ENCODE measurements at places on chromosomes 13 and 19.

- peak; percentile 46 for DNase-seq
Observed at GRCh38 chr13:41006978-41007743, 12.0 kb downstream of the ELF1 start.

GRCh38 chr19:1094655-1094977, 559 bp downstream of the POLR2E start:
- DNase-seq: no peak

GRCh38 chr13:52862358-52863206, 14.1 kb upstream of the PCDH8 start:
- DNase-seq: no peak

- DNase-seq: no peak
Observed at GRCh38 chr13:51738226-51738905, 65.6 kb downstream of the DHRS12 start.

GRCh38 chr13:74132776-74133656, 1.2 kb downstream of the KLF12 start:
- peak; percentile 21 for DNase-seq

GRCh38 chr13:45327253-45327955, 13.6 kb downstream of the TPT1 start:
- no peak for DNase-seq

DNA sequence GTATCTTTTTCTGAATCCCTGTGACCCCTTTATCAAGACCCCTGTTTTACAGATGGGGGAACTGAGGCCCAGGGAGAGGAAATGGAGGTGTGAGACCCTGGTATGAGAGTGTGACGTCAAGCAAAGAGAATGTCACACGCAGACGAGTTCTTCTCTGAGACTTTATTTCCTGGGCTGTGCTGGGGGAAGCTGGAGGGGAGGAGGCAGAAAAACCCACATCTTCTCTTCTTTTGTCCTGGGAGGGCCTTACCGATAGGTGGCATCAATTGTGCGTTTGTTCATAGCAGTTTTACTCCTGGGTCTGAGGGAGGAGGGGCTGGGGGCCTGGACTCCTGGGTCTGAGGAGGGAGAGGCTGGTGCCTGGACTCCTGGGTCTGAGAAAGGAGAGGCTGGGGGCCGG, 4.9 kb upstream of the KLK15 start:
- no peak for DNase-seq

DNA sequence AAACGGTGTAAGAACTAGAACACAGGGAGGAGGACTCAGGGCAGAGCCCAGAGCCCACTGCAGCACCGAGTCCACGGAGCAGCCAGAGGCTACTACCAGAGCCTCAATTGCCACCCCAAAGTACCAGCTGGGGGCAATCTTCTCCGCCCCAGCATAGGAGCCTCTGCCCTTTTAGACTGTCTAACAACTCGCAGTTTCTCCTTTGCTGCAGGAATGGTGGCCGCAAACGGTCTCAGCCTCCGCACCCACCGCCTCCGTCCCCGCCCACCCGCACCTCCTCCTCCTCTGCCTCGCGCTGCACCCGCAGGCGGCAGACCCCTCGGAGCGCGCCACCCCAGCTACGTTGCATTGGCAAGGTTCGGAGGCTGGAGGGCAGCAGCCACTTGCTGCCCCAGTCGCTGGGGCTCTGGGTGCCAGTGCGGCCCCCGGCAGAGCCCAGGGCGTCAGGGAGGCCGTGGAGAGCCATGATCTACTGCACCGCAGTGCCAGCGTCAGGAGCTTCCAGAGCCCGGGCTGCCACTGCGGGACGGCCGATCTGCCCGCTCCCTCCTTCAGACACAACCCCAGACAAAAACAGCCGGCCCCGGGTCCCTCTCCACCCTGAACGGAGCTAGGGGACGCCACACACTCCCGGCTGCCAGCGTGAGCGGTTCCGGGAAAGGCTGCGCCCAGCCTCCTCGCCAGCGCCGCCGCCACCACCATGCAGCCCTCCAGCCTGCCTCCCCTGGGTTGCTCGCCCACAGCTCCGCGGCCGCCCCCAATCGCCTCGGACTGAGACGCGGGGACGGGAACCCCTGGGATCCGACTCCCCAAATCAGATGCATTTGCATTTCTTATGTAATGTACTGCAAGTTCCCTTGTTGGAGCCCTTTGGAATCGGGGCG, 1.8 kb downstream of the FGF14 start:
- DNase-seq: peak; percentile 22

DNA sequence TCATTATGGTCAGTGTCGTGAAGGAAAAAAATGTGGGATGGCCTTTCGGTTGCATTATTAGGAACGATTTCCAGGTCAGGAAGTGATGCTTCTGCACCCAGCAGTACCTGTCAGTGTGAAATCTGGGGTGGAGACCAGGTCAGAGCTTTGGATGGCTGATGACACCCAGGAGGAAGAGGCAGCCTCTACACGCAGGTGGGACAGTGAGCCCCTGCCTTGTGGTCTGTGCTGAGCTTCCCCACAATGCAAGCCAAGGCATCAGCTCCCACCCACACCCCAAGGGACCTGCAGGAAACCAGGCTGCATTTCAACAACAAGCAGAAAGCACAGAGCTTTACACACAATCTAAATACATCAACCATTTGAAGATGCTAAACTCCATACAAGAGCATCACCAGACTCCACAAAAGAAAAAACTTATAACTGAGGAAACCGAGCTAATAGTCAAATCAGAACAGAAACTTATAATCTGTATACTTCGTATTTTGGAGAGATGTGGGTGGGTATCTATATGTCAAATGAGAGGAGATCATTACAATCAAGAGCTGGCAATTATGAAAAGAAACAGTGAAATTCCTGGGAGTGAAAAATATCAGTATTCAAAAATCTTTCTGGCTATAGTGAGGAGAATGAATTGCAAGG, 130.1 kb downstream of the ZDHHC20 start:
- DNase-seq: no peak

- DNase-seq: no peak
Observed at GRCh38 chr13:75399168-75399878, 82.6 kb downstream of the TBC1D4 start.

- DNase-seq: no peak
Observed at GRCh38 chr19:27894906-27895754, 1317.8 kb downstream of the UQCRFS1 start.

DNA sequence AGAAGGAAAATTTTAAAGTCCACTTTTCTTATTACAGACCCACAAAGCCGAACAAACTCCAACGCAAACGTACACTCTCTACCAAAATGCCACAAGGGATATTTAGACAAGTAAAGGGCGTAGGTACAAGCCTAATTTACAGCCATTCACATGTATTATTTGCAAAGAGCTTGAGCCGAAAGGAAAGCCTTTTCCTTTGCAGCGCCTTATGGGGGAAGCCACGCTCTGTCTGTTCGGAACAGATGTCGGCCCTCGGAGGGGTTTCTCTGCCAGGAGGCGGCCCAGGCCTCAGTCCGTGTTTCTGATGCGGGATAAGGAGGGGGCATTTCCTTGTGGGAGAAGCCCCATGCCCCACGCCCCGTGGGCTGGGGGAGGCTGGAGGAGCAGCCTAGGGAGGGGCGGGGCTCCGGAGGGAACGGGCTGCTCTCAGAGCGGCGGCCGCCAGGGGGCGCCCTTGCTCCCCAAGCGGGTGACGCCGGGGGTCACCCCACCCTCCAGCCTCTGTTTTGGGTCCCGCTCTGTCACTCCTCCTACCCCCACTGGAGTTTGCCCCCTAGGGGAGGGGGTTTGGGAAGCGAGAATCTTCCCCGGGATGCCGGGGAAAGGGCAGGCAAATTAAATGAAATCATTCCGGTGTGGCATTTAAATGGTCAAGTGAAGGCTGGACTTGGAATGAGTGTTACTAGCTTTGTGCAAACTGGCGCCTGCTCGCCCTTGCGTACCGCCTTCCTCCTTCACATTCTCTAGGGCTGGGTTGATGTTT, 2.9 kb downstream of the HTR2A start:
- DNase-seq: peak; percentile 79

DNA sequence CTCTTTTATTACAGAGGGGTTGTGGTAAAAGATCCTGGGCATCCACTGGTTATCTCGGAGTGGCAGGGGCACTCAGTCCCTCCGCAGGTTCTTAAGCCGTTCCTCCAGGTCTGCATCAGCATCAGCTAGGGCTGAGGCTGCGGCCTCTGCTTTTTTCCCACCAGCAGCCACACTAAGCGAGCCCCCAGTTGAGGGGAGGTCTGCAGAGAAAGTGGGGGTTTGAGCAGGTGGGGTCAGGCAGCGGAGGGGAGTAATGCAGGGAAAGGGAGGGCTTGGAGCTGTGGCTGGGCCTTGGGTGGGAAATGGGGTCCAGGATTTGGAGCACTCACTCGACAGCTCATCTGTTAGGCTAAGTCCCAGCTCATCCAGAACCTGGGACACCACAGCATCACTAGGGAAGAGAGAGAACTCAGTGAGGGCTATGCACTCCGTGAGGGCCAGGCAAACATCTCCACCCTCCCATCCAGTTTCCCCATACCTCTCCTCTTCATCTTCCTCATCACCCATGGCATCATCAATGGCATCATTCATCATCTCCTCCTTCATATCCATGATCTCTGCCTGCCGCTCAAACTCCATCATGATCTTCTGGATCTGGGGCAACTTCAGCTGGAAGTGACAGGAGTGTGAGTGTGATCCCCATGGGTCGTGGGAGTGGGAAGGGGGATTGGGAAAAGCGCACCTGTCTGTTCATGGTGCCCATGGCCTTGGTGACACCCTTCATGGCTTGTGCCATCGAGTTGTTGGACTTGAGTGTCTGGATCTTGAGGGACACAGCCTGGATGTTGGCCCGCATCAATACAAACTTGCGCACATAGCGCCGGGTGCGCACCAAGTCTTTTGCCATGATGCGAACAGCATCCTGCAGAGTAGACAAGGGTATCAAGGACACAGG, 3.1 kb downstream of the CHMP2A start:
- DNase-seq: no peak

DNA sequence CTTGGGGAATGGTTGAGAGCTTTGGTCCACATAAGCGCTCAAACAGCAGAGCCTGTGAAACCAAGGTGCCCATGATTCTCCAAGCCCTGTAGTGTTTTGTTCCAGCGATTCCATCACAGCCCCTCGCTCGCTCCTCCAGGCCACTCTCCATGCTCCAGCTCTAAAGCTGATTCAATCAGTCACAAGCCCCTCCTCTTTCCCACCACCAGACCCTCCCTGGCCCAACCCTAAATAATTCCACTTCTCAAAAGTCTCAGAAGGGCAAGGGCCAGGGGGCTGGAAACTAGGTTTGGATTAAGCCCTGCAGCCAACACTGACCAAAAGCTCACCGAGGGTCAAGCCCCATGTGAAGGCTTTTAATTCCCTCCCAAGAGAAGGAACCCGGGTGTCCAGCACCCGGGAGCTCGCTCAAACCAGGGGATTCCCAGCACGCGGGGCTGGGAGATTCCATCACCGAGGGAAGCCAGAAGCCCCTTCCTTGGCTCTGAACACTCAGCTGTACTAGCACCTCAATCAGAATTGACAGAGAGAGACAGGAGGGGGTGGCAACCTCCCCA, 1.5 kb downstream of the ZNF296 start:
- DNase-seq: no peak

DNA sequence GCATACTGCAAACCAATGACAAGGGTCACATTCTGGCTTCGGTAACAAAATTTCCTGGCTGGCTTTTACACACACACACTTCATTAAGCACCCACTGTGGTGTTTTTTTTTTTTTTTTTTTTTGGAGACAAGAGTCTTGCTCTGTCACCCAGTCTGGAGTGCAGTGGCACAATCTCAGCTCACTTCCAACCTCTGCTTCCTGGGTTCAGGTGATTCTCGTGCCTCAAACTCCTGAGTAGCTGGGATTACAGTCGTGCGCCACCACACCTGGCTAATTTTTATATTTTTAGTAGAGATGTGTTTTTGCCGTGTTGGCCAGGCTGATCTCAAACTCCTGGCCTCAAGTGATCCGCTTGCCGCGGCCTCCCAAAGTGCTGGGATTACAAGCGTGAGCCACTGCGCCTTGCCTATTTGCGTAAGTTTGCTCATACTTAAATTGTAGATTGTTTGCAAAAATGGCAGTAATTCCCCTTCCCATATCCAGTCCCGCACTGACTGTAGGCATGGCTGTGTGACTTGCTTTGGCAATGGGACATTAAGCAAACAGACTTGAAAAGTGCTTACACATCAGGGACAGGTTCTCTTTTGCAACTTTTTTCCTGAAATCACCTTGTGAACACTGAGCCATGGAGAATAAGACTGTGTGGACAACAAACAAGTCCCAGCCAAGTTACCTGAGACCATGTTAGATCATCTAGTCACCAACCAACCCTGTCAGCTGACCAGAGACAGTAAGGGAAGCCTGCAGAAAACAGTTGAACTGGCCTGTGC, 42.1 kb upstream of the EBPL start:
- DNase-seq: no peak

GRCh38 chr19:46860846-46861690, at the start of gene ARHGAP35:
TSS of gene ARHGAP35 (plus strand) at chr19:46860997. CDS start at chr19:46918676, 57,679 bp downstream.
- no peak for DNase-seq

GRCh38 chr13:106376401-106377112, 158.9 kb downstream of the EFNB2 start:
- DNase-seq: no peak

All from germinal center (tissue), 1 donor.